ENCODE measurements at places on chromosomes 6 and 20.

DNA sequence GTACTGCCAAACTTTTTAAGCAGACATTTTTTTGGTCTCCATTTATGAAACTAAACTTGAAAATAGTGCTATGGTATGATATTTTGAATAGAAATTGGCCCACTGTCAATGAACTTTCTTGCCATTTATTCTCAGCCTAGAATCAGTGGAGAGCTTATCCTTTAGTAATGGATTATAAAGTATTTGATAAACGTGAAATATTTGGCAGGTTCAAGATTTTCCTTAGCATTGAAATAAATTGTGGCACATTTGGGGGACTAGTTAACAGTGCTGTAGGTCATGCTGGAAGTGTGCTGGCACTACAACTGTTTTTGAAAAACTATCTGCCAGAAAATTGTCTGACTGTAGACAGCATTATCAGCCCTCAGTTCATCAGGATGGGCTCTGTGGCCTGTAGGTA, 2.1 kb downstream of the PRSS35 start:
- DNase-seq: no peak

GRCh38 chr6:129370268-129370916, 339.6 kb downstream of the ARHGAP18 start:
- no peak for DNase-seq

GRCh38 chr6:103456652-103457051, 1403.1 kb downstream of the HACE1 start:
- no peak for DNase-seq

DNA sequence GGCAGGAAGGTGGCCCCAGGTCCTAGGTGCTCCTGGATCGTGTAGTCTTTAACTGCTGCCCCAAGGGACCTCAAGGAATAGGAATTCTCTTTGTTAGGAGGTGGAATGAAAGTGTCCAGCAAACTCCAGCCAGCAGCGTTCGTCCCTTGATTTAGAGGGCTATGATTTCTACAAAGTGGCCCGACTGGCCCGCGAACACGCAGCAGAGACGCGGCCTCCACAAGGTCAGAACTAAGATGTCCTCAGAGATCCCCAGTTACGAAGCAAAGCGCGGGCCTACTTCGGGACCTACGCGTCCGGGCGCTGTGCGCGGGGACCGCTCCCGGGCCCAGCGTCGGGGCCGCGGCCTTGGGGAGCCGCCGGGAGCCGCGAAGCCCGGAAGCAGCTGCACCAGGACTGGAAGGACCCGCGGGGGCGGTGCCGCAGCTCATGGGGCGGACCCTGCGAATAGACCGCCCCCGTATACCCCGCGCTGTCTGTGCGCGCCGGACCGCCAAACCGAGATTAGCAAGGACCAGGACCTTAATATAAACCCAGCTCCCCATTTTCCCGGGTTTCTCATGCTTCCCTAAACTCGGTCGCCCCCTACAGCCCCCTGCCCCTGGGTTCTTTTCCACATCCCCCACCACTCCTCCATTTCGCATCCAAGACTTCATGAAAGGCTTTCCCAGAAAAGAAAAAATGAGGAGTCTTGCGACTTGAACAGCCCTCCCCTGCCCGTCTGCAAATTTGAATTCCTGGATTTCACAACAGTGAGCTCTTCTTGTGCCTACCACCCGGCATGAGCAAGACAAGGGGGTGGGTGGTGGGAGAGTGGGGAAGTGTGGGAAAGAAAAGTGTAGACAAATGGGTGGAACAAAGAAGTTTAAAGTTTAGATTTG, at the start of gene C6orf47:
TSS of gene C6orf47 (minus strand) at position 398 of the 881 bp plus-strand sequence. CDS start 831 bp downstream, outside the sequence.
- no peak for DNase-seq
